ENCODE measurements at places on chromosomes 3 and 15. TPM values are rescaled to one million over a fixed set of nuclear protein-coding genes. Genes with fewer than 3 reads are reported as not detected.

GRCh38 chr3:134350266-134350665, 24.0 kb downstream of the AMOTL2 start:
- DNase-seq: no peak

CYP11A1 gene
- total RNA-seq: 0.49 TPM

ITGB5 gene
- total RNA-seq: 273 TPM

DNA sequence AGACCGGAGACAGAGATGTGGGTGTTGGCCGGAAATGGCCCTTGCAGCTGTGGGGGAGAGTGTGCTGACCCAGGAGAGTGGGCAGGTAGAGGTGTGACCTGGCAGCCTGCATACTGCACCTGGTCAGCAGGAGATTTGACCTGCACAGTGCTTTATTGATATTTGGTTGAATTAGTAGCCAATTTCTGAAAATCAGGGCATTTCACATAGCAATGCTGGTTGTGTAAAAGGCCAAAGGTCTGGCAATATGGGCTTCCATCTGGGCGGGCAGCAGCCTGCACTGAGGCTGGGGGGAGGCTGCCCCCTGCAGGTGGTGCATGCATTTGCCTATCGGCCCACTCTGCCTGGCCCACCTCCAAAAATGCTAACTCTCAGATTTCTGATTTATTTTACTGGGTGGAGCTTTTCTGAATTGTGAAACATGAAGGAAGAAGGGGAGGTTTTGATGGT, 9.4 kb upstream of the MGLL start:
- peak; percentile 82 for DNase-seq
